Temporal lobe (tissue), 4 donors: ENCODE measurements at places on chromosomes 1 and 21. TPM values are rescaled to one million over a fixed set of nuclear protein-coding genes. Genes with fewer than 3 reads are reported as not detected.

CYP4A11 gene
- total RNA-seq, result under 0.01 TPM

NPHS2 gene
- total RNA-seq, result not detected

KCNA3 gene
- 20.2 TPM for total RNA-seq

NCAM2 gene
- 35.9 TPM for total RNA-seq

VHLL gene
- total RNA-seq, result 0.25 TPM

RNF186 gene
- not detected for total RNA-seq

PTPN22 gene
- 0.25 TPM for total RNA-seq
